CD4-positive, alpha-beta memory T cell (primary cell): ENCODE measurements at places on chromosomes 2 and 18. TPM values are rescaled to one million over a fixed set of nuclear protein-coding genes. Genes with fewer than 3 reads are reported as not detected.

GRCh38 chr2:136572335-136572734 lies 193.0 kb upstream of the THSD7B start:
- no peak overlapping the region for H3K27ac ChIP-seq
- H3K4me3 ChIP-seq: no peak overlapping the region
- no peaks in the 10 kb centered on the region for H3K4me1 ChIP-seq
- H3K27me3 ChIP-seq: no peaks in the 10 kb centered on the region
- no peaks in the 10 kb centered on the region for H3K36me3 ChIP-seq

Gene CERKL
- 0.11 TPM for total RNA-seq

DNA sequence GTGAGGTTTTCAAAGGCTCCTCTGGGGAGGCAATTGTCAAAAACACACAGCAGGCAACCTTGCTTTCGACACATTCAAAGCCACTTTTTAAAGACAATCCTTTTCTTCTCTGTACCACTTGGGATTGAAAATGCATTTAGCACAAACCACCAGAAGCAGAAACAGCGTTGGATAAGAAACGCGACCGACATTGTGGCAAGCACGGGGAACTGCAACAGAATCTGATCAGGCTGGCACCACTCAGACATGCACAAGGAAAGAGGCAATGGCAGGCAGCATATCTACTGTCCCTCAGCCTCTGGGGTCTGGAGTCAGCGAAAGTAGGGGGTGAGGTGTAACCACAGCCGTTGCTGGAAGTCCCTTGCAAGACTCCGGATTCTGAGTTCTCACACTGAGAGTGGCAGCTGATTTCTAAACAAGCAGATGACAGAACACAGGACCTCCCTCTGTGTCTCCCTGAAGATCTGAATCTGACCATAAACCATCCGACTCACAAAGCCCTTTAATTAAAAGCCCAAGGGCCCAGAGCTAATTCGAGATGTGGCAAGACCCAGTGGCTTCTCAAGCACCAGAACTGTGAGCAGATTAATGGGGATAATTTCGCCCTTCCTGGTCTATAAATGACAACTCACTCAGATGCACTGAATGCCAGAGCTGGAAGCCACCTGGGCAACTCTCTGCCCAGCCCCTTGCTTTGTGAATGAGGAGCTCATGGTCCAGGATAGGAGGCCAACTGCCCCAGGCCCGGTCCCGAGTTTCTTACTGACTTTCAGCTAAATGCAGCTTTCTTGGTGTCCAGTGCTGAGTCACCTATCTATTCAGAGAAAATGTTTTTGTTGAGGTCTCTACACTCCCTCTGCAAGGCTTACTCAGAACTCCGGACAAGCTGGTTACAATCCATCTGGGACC lies 29.6 kb downstream of the CYRIA start:
- no peak overlapping the region for H3K27ac ChIP-seq
- no peaks in the 10 kb centered on the region for H3K36me3 ChIP-seq
- H3K27me3 ChIP-seq: no peaks in the 10 kb centered on the region
- H3K4me3 ChIP-seq: no peak overlapping the region
- DNase-seq: no peak

Gene PTPRN
- not detected for total RNA-seq
